Fibroblast of lung (primary cell): ENCODE measurements at places on chromosomes 6 and 20. TPM values are rescaled to one million over a fixed set of nuclear protein-coding genes. Genes with fewer than 3 reads are reported as not detected.

GRCh38 chr6:24974182-24975171 lies 38.7 kb upstream of the RIPOR2 start:
- no peaks in the 10 kb centered on the region for H3K4me1 ChIP-seq
- DNase-seq = no peak
- no peak overlapping the region for H3K4me3 ChIP-seq
- no peaks in the 10 kb centered on the region for H3K27me3 ChIP-seq
- H3K36me3 ChIP-seq = no peaks in the 10 kb centered on the region

DNA sequence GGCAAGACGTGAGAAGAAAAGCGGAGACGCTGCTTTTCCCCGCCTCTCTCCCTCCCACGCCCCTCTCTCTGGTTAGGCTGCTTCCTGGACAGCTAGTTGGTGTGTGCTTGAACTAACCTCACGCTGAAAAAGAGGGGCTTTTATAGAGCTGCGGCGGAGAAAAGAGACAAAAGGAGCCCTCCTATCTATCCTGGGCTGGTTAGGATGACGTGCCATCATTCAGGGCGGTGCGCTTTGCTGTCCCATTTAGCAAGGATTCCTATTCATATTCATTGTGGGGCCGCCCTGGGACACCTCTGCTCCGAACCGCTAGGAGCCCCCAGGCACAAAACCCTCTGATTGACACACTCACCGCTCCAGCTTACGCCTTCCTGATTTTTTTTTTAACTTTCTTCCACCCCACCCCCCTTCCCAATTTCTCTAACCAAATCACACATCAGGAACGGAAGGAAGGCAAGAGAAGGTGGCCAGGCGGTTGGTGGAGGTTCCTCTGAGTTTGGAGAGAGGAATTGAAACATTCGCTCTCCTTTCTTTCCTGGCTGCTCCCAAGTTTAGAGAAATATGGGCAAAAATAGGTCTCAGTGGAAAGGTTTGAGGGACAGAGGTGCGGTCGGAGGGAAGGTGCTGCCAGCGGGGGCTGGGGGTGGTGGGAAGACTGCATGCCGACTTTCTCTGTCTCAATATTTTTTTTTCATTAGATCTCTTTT lies at the start of gene OLIG3:
Gene OLIG3 (minus strand): TSS at position 114 of the 707 bp plus-strand sequence. CDS start 224 bp downstream, outside the sequence.
- no peak within 1 kb of the TSS for H3K27ac ChIP-seq
- peaks cover 92% of the 10 kb centered on the region for H3K27me3 ChIP-seq
- DNase-seq = no peak
- H3K4me1 ChIP-seq = no peaks in the 10 kb centered on the region
- no peaks in the 10 kb centered on the region for H3K36me3 ChIP-seq
- no peak within 1 kb of the TSS for H3K4me3 ChIP-seq

DNA sequence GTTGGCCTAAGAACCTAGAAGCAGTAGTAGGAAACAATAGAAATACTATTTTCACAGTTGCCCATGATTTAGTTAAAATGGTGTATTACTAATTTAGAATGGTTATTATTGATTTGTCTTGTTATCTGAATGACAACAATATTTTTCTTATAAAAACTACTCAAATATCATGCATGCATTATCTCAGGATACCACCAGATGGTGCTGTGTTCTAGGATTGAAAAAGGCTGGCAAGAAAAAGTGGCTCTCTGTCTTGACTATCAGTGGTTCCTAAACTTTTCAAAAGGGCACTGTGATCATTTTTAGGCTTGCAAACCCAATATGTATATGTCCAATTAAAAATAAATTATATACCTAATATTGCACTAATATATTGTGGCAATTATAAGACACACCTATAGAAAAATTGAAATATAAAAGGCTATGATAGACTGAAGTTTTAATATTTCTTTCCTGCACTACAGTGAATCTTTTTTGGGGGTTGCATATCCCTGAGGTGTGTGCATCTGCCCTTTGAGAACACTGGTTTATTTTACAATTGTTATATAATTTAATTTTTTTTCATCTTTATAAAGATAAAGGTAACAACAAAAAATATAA lies 131.7 kb upstream of the MLIP start:
- no peak overlapping the region for H3K27ac ChIP-seq
- H3K4me1 ChIP-seq = peaks cover 4% of the 10 kb centered on the region
- H3K4me3 ChIP-seq = no peak overlapping the region
- H3K36me3 ChIP-seq = no peaks in the 10 kb centered on the region

GRCh38 chr6:167401525-167402194 lies 76.8 kb downstream of the TTLL2 start:
- no peak overlapping the region for H3K4me3 ChIP-seq
- no peak for DNase-seq
- H3K27ac ChIP-seq = no peak overlapping the region

Gene RFX6
- total RNA-seq = not detected in 2 replicates

DNA sequence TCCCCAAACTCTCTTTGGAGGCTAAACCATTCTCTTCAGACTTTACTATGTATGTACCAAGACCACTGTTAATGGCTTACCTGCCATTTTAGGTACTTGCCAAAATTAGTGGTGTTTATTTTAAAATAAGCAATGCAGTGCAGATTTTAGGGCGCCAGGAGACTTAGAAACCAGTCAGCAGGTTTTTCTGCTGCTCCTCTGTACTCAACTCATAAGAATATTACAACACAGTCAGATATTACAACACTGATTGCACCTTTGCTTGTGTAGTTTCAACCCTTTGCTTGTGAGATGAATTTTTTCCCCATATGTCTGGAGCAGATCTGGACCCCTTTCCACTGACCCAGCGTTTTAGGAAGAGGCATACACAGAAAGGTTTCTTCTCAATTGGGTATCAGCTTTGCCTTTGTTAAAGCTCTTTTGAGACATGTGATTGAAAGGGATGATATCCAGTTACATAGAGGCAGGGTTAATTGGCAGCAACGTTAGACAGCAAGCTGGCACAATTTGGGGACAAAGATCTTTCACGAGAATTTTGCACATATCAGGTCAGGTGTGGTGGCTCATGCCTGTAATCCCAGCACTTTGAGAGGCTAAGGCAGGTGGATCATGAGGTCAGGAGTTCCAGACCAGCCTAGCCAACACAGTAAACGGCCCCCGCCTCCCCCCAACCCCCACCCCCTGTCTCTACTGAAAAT lies 6.2 kb downstream of the TTPAL start:
- H3K27me3 ChIP-seq = no peaks in the 10 kb centered on the region
- no peaks in the 10 kb centered on the region for H3K4me1 ChIP-seq
- no peak overlapping the region for H3K4me3 ChIP-seq

GRCh38 chr6:47785182-47785581 lies 3.4 kb downstream of the OPN5 start:
- H3K4me3 ChIP-seq = no peak overlapping the region
- no peak for DNase-seq

Gene PPP1R3G
- total RNA-seq = 2.1 and 3.3 TPM in 2 replicates
